ENCODE measurements at places on chromosomes 16 and 17.

GRCh38 chr17:1154704-1155103 lies 25.1 kb downstream of the ABR start:
- DNase-seq = no peak

- DNase-seq = no peak
Observed at GRCh38 chr17:7403043-7403726, 712 bp downstream of the TMEM256 start.

- no peak for DNase-seq
Observed at GRCh38 chr16:68995011-68995504, 110.4 kb upstream of the HAS3 start.

- DNase-seq = no peak
Observed at GRCh38 chr16:89986600-89986999, 32.7 kb downstream of the DBNDD1 start.

GRCh38 chr16:58638148-58639036 lies 8.8 kb upstream of the CNOT1 start:
- DNase-seq = no peak

DNA sequence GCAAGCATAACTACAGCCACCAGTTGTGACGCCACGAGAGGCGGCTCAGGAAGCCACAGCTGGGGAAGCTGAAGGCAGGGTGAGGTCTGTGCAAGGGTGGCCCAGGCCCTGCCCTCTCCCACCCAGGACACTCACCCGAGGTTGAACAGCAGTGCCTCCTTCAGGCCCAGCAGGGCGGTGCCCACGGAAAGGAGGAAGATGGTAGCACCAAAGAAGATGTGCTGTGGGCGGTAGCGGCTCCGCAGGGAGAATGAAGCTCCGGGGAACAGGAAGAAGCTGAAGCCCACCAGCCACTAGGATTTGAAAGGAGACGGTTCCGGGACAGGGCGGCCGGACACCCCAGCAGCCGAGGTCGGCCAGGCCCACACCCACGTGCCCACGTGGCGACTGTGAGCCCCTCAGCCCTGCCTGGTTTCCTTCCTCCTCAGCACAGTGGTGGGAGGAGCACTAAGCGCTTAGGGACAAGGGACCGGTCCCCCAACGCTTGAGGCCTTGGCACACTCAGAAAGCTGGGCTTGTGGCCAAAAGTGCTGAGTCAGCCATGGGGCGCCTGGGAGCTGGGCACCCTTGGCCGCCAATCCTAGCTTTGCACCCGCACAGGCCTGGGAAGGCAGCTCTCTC lies 11.0 kb downstream of the CYB561 start:
- peak; percentile 69 for DNase-seq

DNA sequence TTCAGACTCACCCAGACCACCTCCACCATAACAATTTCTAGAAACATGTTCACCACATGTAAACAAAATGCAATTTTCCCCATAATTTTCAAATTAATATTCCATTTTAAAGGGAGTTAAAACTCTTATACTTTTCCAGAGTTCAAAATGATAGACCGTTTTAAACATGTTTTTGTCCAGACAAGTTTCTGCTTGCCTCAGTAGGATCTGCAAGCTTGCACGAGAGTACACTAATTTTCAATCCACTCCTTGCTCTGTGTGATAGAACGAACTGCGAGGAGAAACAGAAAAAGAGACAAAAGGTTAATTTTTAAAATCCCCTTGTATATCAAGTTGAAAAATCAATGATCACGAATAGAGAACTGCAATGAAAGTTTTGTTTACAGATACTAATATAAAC lies 7.1 kb downstream of the FAHD1 start:
- no peak for DNase-seq

- no peak for DNase-seq
Observed at GRCh38 chr16:88635671-88636319, 2.6 kb upstream of the IL17C start.

- no peak for DNase-seq
Observed at GRCh38 chr17:47902039-47902744, 6.2 kb downstream of the SP2 start.

DNA sequence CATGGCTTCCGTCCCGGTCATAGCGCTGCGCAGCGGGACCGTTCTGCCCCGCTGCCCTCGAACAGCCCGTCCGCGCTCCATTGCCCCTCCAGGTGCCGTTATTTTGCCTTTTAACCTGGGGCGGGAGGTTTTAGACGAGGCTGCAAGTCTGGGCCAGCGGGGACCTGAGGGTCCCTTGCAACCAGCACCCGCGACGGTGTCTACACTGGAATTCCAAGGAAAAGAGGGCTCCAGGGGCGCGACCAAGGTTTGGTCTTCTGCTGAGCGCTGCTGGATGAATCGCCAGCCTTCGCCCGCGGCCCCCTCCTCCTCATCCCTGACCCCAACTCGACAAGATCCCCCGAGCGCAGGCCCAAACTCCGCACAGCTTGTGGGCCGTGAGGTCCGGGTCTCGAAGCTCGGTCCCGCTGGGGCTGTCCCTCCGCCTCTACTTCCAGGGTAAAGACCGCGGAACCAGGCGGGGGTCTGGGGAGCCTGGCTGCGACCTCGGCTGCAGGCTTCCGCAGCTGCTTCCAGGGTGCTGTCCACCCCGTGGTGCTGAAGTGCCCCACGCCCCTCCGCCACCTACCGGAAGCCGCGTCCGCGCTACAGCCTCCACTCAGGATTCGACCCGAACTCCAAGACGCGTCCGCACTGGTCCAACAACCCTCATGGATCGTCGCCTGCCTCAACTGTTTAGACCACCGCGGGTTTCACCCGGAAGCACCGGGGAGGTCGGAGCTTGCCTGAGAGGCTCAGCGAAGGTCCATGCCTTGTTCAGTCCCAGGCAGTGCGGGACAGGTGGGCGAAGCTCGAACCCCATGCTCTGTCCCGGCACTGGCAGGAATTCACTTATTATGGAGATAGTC lies 10.1 kb upstream of the CA4 start:
- DNase-seq = no peak

Measured in GF-D8 (cell line).